ENCODE measurements at places on chromosomes 4 and X. TPM values are rescaled to one million over a fixed set of nuclear protein-coding genes. Genes with fewer than 3 reads are reported as not detected.

SMS gene
- total RNA-seq: 107 TPM

ADH1B gene
- total RNA-seq: not detected

HHIP gene
- total RNA-seq: 52.4 TPM

HMGN5 gene
- not detected for total RNA-seq

FAAH2 gene
- total RNA-seq: not detected

AGA gene
- 17.1 TPM for total RNA-seq

DUSP21 gene
- not detected for total RNA-seq

Data from mammary microvascular endothelial cell (primary cell).